ENCODE measurements at places on chromosomes 12 and 14. TPM values are rescaled to one million over a fixed set of nuclear protein-coding genes. Genes with fewer than 3 reads are reported as not detected.

- H3K27me3 ChIP-seq = no peaks in the 10 kb centered on the region
- no peak overlapping the region for H3K27ac ChIP-seq
- no peak for DNase-seq
Measured at GRCh38 chr12:98137278-98137677, 378.1 kb upstream of the TMPO start.

DNA sequence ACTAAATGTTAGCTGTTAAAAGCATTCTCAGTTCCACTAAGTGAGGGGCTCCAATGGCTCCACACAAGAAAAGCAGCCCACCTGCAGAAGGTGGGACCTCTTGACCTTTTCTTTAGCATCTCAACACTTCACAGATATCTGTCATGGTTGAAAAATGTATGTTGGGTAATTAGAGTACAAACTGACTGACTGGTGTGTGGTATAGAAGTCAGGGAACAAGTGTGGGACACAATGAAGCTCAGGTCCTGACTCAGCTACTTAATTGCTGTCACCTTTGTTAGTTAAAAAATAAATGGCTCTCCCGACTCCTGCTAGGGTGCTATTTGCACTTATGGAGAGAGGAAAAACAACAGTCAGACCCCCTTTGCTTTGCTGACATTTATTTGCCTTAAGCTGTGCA is 299.0 kb downstream of the TTC6 start:
- no peaks in the 10 kb centered on the region for H3K27me3 ChIP-seq
- DNase-seq = no peak
- no peak overlapping the region for H3K4me3 ChIP-seq
- no peaks in the 10 kb centered on the region for H3K4me1 ChIP-seq

GRCh38 chr14:96929950-96930349 is 132.8 kb downstream of the VRK1 start:
- no peak overlapping the region for H3K4me3 ChIP-seq
- no peaks in the 10 kb centered on the region for H3K36me3 ChIP-seq
- no peaks in the 10 kb centered on the region for H3K27me3 ChIP-seq
- H3K4me1 ChIP-seq = no peaks in the 10 kb centered on the region
- H3K27ac ChIP-seq = no peak overlapping the region

DNA sequence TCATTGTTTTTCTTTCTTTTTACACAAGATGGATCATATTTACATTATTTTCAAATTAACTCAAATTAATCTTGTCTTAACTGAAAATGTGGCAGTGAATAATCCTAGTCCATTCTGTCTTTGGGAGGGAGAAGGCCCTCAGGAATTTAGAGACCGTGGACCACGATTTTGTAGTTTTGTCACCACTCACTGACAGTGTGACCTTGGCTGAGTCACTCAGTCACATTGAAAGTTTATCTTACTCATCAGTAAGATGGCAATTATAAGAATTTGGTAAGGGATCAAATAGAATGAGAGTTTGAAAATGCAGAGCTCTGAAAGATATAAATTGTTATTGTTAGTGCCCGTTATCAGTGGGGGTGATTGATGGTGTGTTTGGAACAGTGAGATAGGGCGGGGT is 16.4 kb downstream of the FOXJ2 start:
- peaks cover 53% of the 10 kb centered on the region for H3K36me3 ChIP-seq
- no peak overlapping the region for H3K27ac ChIP-seq
- no peaks in the 10 kb centered on the region for H3K27me3 ChIP-seq
- DNase-seq = no peak

SYCP3 gene
- 0.22 TPM for total RNA-seq

EPYC gene
- not detected for total RNA-seq

ASIC1 gene
- total RNA-seq = 6.4 TPM
